Left renal cortex interstitium (tissue), 4 donors: ENCODE measurements at places on chromosomes 1 and 21. TPM values are rescaled to one million over a fixed set of nuclear protein-coding genes. Genes with fewer than 3 reads are reported as not detected.

The ALPL gene
- 33.2 TPM for polyA plus RNA-seq

The SPRR1B gene
- polyA plus RNA-seq = not detected

The TCEA3 gene
- 31.1 TPM for polyA plus RNA-seq

The GPR157 gene
- polyA plus RNA-seq = 1.5 TPM

The SPOCD1 gene
- polyA plus RNA-seq = 0.25 TPM

DNA sequence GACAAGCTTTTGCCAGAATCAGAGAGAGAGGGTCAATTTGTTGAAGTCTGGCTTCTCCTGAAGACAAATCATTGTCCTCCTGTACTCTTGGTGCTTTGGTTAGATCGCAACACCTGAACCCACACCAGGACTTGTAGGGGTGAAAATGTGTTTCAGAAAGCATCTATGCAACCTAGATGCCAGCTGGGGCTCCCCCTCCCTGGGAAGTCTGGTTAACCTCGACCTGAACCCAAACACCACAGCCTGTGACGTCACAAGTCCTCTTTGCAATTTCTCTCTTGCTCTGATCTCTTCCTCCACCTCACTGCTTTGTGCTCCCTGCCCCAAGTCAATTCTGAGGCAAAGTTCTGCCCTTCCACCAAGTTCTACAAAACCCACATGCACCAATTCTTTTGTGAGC, 42.8 kb upstream of the USP24 start:
- DNase-seq = no peak

GRCh38 chr1:13965770-13966398, 265.9 kb downstream of the PRDM2 start:
- DNase-seq = peak; percentile 62

DNA sequence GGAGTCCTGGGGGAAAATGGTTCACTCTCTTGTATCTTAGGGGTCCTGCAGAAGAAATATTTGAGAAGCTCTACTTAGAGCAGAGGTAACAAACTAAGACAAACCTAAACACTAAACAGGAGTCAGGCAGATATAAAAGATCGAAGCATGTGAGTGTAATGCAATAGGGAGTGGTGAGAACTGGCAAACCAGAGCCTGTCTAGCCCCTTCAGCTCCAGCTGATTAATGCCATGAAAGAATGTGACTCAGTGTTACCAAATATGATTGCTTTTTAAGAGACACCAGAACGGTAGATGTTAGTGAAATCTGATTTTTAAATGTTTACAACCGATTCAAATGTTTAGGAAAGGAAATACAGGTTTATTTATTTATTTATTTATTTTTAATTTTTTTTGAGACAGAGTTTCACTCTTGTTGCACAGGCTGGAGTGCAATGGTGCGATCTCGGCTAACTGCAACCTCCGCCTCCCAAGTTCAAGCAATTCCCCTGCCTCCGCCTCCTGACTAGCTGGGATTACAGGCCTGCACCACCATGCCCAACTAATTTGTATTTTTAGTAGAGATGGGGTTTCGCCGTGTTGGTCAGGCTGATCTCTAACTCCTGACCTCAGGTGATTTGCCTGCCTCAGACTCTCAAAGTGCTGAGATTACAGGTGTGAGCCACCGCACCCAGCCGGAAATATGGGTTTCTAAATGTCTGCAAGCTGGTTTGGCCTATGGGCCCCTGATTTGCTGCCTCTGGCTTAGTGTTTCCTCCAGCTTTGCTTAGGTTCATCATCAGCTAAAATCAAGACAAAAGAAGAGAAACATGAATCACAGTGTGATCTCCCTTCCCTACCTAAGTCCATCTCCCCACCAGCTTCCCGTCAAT, 12.2 kb downstream of the TXNIP start:
- no peak for DNase-seq

DNA sequence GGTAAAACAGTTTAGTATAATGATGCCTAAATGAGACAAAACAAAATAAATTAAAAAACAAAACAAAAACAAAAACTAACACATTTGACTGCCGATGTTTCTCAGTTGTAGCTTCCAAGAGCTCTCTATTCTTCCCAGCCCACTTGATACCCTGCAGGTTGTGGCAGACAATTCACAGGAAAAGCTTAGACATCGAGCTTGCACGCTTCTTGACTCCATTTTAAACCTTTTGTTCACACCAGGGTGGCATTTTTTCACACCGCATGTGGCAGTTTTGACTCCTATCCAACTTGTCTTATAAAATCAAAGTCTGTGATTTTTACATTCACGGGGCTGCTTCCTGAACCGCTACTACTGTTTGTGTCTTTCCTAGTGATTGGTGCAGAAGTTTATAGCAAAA, 575.9 kb downstream of the USP25 start:
- DNase-seq = no peak

- no peak for DNase-seq
Measured at GRCh38 chr21:44800971-44801467, 601 bp downstream of the UBE2G2 start.

DNA sequence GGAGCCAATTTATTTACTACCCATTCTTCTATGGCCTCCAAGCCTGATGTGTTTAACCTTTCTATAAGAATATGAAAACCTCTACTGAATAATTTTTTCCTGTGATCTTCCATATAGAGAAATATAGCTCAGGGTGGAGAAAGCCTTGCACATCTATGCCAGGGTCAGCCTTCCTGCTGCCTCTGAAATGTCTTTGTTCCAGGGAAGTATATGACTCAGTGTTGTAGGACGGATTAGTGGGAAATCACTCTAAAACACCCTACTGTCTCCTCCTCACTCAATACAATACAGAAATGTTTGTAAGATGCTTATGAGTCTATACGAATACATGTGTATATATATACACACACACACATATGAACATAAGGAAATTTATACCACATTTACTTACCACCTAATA, 1044.9 kb downstream of the BRINP3 start:
- no peak for DNase-seq

GRCh38 chr1:70483342-70483741, 72.3 kb downstream of the CTH start:
- no peak for DNase-seq

GRCh38 chr1:182616130-182617013, 12.2 kb upstream of the RGS16 start:
- DNase-seq = no peak

DNA sequence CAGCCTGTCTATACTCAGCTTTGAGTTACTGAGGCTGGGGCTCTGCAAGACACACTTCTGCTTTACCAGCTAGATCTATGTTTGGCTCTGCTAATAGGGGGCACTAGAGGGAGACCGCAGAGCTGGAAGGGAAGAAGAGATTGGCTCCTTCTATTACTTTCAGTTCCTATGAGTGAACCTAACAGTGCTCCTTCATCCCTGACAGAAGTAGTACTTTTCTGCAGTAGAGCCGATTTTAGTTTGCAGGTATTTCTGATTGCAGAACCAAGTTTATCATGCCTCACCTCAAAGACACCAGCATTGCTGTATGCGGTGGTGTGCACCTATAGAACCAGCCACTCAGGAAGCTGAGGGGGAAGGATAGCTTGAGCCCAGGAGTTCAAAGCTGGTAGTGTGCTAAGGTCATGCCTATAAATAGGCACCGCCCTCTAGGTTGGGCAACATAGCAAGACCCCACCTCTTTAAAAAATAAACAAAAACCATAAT, 5.7 kb upstream of the ZDHHC18 start:
- DNase-seq = no peak

DNA sequence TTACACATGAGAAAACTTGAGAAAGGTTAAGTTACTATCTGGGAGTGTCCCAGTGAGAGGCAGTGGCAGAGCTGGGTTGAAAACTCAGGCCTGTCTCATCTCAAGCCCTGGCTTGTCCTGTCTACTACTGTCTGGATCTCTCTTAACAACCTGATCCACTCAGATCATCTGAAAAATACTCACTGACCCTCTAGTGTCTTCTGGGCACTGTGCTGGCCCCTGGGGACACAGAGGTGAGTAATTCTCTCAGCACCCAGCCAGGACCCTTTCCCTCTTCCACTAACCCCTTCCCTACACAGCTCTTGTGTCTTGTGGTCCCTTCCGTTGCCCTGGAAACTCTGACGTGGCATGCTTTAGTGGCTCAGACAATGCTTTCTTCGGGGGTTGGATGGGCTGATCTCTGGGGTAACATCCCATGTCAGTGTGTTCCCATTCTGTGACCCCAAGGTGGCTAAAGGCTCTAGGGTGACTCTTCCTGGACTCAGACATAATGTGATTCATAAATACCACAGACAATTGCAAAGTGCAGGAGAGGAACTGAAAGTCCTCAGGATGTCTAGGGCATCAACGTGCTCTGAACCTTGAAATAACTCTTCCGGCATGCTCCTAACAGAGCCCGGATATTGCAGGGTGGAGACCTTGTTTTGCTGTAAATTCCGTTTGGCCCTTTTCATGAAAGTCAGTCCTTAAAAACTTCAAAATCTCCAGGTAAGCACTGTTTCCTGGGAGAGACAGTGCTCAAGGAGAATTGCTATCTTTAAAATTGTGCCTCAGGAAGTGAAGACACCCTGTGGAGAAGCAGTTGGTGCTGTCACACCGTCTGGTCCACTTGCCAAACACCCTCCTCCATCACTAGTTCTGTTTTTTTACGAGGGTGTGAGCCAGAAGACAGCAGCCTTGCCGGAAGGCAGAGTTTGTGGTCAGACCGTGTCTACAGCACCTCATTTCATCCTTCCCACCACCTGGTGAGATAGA, 4.0 kb downstream of the SHISAL2A start:
- no peak for DNase-seq
